ENCODE measurements at places on chromosomes 11 and 22.

DNA sequence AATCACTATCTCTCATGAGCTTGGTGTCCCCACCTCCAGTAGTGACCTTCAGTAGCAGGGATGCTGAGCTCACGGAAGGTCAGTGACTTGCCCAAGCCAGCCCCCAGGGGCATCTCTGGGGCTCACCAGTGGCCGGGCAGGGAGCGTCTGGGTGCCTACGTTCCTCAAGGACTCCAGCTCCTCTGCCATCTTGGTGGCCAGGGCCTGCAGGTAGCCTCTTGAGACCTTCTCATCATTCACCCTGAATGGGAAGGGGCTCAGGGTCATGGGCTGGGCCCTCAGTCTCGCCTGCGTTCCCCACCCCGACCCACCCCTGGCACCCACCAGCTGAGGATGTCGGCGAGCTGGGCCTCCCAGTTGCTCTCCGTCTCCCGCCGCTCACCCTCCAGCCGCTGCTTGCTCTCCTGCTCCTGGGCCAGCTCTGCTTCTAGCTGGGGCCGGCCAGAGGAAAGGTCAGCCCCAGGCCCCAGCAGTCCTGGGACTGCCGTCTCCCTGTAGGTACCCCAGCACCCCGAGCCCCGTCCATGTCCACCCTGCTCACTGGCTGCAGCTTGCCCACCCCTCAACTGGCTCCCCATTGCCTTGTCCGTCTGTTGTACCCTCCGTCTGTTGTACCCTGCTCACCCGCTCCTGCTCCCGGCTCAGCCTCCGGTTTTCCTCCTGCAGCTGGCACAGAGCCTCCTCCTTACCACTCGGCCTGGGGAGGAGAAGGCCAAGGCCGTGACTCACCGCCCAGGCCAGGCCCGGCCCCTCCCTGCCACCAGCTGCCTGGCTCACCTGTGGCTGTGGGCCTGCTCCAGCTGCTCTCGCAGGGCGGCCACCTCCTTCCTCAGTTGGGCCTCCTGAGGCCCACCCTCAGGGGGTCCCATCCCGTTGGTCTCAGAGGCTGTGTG lies 9.5 kb downstream of the CDC42BPG start:
- peak; percentile 88 for DNase-seq

DNA sequence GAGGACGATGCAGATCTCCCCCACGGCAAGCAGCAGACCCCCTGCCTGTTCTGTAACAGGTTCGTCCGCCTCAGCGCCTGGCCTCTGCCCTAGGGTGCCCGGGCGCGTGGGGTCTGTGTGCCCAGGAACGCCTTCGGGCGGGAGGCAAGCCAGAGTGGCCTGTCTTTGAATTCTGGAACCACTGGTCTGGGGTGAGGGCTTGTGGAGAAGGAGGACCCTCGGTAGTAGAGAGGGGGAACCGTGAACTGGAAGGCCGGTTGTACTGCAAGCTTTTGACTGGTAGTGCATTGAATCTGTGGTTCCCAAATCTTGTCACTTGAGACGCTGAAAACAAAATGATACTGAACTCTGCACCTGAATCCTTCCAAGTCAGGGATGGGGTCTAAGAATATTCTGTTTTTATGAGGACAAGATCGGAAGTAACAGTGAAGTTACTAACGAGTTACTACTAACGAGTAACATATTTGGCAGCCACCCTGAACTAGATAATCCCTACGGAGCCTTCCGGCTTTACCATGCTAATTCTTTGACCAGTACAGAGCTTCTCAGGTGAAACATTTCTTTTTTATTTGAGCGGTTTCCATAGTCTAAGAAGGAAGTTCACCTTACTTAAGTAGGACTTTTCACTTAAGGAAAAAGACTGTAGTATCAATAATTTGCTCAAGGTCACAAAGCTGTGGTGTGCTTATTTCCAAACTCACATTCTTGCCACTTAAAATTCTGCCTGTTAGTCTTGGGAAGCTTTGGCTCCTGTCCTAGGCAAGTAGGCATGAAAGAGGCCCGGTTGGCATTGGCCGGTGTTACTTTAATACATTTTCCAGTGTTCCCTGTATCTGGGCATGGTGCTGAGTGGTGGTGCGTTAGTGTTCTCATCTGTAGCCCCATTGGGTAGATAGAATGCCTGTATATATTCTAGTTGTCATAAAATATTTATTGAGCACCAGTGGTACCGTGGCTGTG lies 860 bp downstream of the PRMT3 start:
- DNase-seq = peak; percentile 75

DNA sequence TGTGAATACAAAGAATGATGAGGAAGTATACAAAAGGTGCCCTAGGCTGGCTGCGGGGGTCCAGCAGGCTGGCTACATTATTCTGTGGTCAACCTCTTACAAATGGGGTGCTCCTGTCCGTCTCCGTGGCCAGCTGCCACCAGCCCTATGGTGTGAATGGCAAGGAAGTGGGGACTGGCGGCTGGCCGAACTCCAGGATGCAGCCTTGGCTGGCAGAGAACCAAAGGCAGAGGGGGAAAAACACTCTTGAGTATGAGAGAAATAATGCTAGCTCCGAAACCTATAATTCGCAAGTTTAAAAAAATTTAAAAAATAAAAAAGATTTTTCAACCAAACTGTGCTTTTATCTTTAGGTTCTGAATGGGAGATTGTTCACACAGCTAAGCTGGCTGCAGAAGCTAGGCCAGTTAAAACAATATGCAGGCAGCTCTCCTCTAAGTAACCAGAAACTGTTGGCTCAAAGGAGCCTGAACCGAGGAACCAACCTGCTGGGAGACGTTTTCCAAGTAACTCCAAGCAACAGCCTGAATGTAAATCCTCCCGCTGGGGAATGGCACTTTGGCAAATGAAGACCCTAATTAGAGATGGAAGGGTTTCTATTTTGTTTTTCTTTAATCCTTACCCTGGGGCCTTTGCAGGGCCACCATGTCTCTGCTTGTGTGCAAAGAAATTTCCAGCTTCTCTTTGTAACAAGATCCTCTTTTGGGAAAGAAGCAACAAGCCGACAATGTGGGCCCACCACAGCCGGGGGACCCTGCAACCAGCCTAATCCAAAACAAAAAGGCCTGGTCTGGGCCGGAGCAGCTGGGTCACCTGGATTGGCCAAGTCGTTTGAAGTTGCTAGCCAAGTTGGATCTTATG lies 50.2 kb downstream of the C22orf31 start:
- DNase-seq = no peak

DNA sequence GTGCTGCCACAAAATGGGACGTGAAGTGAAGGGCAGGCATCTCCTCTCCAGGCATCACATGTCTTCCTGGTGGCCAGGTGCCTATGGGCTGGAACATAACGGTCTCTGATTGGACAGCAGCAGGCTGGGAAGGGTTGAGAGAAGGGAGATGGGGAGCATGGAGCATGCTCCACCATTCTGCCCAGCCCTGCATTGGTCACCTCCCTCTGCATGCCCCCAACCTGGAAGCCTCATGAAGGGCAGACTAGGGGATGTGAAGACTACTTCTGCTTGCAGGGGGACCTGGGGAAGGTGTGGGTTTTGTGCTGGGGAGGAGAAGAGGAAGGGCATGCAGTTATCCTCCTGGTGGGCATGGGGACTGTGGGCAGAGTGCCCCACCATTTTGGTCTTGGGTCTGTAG lies 782.2 kb downstream of the TBC1D22A start:
- no peak for DNase-seq

DNA sequence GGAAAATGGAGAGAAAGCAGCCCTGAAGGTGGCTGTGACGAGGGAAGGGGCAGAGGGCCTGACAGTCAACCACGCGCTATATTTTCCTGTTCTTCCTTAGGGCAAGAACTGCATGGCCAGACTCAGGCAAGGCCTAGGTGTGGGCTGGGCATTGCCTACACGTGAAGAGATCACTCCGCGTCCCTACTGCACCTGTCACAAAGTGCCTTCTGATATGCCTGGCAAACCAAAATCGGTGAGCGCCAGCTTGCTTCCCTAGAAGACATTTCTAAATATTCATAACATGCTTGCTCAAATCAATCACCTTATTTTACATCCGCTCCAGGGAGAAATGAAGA lies 6.3 kb downstream of the TMEM121B start:
- DNase-seq = no peak

DNA sequence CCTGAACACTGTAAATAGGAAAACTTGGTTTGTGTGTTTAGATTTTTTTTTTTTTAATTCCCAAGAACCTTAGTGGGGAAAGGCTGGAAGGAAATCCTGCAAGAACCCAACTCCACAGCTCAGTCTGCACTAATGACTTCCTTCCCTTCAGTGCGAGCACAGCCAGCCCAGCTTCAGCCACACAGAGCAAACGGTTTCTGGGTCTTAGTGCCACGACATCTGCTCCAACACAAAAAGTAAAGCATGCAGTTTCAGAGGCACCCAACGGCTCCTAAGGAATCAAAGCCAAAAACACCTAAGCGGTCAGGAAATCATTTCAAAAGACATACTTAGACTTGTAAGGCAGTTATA lies 236.1 kb downstream of the TTC28 start:
- peak; percentile 32 for DNase-seq

- peak; percentile 46 for DNase-seq
These were observed 10.5 kb downstream of the SCN4B start for GRCh38 chr11:118142081-118142480.

DNA sequence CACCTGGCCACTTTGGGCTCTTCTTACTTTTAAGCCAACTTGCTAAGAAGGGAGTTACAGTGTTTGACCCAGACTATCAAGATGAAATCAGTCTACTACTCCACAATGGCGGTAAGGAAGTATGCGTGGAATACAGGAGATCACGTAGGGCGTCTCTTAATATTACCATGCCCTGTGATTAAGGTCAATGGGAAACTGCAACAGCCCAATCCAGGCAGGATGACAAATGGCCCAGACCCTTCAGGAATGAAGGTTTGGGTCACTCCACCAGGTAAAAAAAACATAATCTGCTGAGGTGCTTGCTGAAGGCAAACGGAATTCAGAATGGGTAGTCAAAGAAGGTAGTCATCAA lies 1.0 kb upstream of the YPEL4 start:
- no peak for DNase-seq

All from DMS53 (cell line).